ENCODE measurements at places on chromosomes 3 and 15.

GRCh38 chr3:58403513-58404109, 30.0 kb downstream of the PDHB start:
- no peak for DNase-seq

- no peak for DNase-seq
These were observed 197.2 kb downstream of the BCHE start for GRCh38 chr3:165640031-165640430.

- DNase-seq: no peak
These were observed 220.1 kb upstream of the BHLHE40 start for GRCh38 chr3:4758957-4759656.

- no peak for DNase-seq
These were observed 15.7 kb upstream of the ETV5 start for GRCh38 chr3:186124592-186124991.

DNA sequence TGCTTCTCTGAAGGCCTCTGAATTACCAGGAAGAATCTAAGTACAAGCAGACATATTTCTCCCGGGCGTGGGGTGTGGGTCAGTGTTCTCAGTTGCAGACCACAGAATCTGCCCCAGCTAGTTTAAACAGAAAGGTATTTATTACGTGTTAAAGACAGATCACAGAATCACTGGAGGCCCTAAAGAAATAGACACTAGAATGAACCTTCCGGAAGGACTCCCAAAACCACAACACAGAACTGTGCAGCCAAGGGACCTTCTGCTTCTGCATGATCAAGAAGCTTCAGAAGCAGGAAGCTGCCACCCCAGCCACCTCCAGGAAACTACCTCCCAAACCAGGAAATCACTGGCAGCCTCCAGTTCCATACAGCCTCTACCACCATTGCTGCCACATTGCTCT, 32.7 kb upstream of the ZFAND6 start:
- no peak for DNase-seq

- no peak for DNase-seq
These were observed 455.7 kb downstream of the FOXP1 start for GRCh38 chr3:71127844-71128243.

- DNase-seq: no peak
These were observed 111.7 kb downstream of the LMLN start for GRCh38 chr3:198071602-198072287.

DNA sequence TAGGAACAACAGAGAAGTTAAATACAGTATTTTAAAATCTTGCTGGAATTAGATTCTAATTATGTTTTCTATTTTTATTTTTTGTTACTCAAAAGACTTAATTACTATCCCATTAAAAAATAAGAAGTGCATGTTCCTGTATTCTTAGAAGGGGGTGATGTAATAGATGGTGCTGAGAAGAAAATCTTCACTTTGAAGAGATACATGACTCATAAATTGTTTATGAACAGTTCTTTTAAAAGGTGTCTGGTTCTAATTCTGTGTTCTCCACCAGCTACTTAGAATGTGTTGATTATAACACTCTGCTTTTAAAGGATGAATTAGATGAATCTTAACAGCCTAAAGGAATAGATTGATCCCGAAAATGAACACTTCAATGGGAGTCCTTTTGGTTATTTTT, 8.2 kb downstream of the RCN2 start:
- DNase-seq: no peak

DNA sequence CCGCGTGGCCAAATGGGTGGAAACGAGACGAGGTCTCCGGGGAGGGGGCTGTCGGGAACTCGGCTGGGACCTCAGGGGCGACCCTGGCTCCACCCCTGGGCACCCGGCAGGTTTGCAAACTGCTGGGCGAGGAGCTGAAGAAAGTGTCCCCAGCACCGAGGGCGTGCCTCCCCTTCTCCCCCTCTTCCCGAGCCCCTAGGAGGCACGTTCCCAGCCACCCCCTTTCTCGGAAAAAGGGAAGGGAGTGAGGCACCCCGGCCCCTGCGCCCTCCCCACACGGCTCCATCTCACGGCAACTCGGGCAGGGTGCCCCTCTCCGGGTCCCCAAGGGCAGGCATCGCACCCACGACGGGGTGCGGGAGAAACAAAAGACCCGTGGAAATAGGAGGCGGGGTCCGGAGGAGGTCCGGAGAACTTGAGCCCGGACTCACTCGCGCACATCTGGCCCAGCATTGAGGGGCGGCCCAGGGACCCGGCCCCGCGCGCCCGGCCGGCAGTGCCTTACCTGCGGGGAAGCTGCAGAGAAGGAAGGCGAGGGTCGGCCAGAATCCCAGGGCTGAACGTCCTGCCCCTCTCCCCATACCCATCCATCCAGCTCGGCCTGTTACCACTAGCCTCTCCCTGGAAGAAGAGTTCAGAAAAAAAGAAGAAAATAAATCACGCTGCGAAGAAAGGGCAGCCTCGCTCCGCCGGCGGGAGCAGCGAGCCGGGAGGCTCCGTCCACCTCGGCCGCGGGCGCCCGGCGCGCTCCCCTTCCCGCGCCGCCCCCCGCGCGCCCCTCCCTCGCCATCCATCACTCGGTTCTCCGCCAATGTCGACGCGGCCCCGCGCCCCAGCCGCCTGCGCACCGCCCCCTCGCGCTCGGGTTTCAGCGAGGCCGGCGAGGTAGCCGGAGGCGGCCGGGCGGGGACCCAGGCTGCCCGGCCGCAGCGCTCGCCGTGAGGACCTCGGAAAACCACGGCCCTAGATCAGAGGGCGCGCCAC, 16.3 kb downstream of the RGMA start:
- no peak for DNase-seq

GRCh38 chr3:11799791-11800190, 46.9 kb downstream of the TAMM41 start:
- no peak for DNase-seq

GRCh38 chr3:126347543-126348161, 9.6 kb downstream of the KLF15 start:
- DNase-seq: no peak

- no peak for DNase-seq
These were observed 182.5 kb downstream of the CACNA2D3 start for GRCh38 chr3:54304877-54305276.

DNA sequence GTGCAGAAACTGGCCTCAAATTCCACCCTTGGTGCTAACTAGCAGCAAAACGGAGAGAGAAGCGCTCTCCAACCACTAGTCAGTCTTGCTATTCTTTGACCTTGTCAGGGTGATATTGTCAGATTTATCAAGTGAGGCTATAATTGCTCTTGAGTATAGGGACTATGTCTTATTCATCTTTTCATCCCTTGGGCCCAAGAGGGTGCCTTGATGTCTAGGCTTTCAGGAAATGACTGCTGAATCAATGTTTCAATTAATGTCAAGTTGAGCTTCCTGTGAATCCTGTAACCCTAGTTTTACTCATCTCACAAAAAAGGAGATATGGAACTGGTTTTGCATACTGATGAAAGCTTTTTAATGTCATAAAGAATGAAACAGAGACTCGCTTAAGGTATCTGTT, 701.3 kb downstream of the EDEM1 start:
- DNase-seq: no peak

- no peak for DNase-seq
These were observed 963.2 kb downstream of the PLOD2 start for GRCh38 chr3:145197821-145198220.

DNA sequence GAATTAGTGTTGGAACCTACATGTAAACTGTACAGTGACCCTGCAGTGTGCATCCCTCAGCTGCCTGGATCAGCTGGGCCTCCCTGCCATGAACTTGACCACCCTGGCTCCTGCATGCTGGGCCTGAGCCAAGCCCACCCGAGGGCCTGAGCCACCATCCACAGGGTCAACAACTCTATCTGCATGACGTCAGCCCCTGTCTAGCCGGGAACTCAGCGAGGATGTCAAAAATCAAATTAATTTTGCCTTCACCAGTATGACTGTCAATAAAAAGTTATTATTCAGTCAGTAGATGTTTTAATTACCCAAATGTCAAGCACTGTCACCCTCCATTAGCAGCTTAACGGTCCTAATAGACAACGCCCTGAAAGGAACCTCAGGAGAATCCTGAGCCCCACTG, 181.4 kb downstream of the NTRK3 start:
- DNase-seq: no peak

All from esophagus squamous epithelium (tissue), 5 donors.